Stimulated activated CD4-positive, alpha-beta T cell treated with anti-CD3 and anti-CD28 coated beads, TNF-alpha, amount 100 ng/mL, for 1 hour (primary cell): ENCODE measurements at places on chromosomes 1 and 21.

GRCh38 chr1:211492511-211493132 is 660 bp upstream of the RD3 start:
- DNase-seq, result no peak

DNA sequence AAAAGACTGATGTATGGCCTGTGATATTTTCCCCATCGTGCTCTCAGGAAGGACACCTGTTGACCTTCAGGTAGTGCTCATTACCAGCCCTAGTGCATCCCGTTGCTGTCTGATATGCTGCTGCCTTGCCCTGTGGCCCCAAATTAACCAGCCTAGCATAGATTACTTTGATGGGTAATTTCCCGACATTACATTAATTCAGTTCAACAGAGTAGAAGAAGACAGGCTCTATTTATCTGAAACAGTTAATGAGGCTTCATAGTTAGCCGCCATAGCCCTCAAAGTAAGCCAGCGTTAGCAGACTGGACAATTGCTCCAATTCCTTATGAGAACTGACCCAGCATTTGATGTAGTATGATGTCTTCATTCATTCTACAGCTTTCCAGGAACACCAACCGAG is 257.6 kb downstream of the OLFM3 start:
- DNase-seq, result no peak

GRCh38 chr1:233819042-233819441 is 85.4 kb upstream of the SLC35F3 start:
- DNase-seq, result no peak

DNA sequence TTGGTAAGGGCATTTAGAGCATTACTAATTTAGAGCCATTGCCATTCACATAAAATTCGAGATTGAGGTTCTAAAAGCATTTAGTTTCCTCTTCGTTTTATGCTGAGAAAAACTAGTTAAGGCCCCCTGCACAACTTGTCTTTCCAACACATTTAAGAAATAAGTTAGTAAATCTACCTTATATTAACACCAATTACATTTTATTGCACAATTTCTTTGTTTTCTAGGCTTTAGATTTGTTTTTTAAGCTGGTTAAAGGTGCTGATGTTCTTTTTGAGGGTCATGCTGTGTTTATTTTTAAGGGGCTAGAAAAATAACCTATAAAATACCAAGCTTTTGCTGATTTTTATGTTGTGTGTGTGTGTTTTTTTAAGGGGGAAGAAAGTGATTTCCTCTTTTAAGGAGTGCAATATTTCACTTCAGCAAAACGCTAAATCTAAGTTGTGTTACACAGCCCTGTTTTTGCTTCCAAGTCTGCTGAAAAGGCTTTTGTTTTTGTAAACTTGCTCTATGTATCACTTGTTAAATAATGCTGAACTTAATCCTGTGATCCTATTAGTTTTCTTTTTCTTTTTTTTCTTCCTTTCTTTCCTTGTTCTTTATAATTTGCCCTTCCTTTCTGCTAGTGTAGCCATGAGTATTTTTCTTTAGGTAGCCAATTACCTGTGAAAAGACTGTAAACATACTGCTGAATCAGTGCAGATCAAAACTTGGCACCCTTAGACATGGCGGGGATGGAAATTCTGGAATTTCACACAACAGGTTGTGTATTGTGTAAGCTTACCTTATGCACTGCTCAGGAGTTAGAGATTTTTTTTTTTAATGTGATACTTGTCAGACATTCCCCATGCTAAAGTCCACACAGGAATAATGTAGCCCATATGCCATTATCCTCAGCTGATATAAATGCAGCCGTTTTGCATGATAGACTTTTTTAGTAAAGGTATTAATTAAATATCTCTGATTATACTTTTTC is 1.5 kb downstream of the CEPT1 start:
- no peak for DNase-seq

GRCh38 chr1:150925080-150925479 is 1.1 kb upstream of the SETDB1 start:
- DNase-seq, result no peak

DNA sequence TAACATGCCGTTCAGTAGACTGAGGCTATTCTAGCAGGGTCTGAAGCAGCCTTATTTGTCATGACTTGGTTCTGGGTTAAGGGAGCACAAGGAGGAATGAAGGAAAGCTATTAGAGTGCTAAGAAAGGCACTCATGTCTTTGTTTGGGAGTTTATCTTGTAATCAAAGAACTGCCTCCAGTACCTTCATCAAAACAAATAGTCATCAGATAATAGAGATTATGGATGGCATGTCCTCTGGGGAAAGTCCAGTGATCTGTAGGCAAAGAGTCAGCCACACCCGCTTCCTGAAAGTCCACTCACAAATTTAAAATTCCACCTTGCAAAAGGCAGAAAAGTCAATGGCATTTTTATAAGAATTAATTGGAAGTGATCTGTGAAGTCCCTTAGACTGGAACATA is 56.8 kb downstream of the ESRRG start:
- DNase-seq, result no peak

- DNase-seq, result no peak
These were observed 129.1 kb upstream of the SOD1 start for GRCh38 chr21:31530364-31530763.

GRCh38 chr1:188719735-188720134 is 1757.9 kb downstream of the BRINP3 start:
- no peak for DNase-seq
